ENCODE measurements at places on chromosomes 12 and 14.

- peak; percentile 63 for DNase-seq
Observed at GRCh38 chr12:44875417-44875953, 630 bp downstream of the NELL2 start.

- no peak for DNase-seq
Observed at GRCh38 chr12:108822497-108823205, 34.7 kb downstream of the SSH1 start.

GRCh38 chr12:115891556-115892164 is 385.8 kb downstream of the MED13L start:
- DNase-seq, result peak; percentile 94

GRCh38 chr12:109872-110271 is 43.3 kb downstream of the IQSEC3 start:
- DNase-seq, result no peak

DNA sequence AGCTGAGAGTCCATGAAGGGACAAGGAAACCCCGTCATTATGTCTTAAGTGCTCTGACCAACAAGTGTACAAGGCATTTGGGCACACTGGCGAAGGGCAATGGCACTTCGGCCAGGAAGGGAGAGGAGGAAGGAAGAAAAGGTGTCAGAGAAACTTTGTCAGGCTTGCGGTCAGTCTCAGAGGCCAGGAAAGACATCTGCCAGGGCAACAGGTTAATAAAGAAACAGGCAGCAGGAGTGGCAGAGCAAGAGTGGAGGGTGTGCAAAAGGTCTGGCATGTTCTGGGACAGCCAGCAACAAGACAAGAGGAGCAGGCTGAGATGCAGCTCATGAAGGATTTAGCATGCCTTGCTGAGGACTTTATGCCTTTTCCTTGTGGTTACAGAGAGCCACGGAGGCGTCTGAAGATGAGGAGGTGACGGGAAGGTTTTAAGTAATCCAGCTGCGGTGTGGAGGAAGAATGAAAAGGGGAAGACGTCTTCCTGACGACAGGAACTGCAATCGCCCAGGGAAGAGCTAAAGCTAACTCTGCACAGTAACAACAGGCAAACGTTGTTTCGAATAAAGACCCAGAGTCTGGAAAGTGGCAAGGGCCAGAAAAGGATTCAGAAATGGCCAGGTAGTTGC is 13.1 kb downstream of the APPL2 start:
- DNase-seq, result no peak

GRCh38 chr14:38528582-38528981 is 272.7 kb upstream of the CLEC14A start:
- no peak for DNase-seq

GRCh38 chr14:32381869-32382268 is 52.8 kb downstream of the AKAP6 start:
- DNase-seq, result no peak

GRCh38 chr12:32000373-32001005 is 41.3 kb downstream of the RESF1 start:
- DNase-seq, result no peak

GRCh38 chr14:81311141-81311540 is 89.0 kb downstream of the STON2 start:
- no peak for DNase-seq

DNA sequence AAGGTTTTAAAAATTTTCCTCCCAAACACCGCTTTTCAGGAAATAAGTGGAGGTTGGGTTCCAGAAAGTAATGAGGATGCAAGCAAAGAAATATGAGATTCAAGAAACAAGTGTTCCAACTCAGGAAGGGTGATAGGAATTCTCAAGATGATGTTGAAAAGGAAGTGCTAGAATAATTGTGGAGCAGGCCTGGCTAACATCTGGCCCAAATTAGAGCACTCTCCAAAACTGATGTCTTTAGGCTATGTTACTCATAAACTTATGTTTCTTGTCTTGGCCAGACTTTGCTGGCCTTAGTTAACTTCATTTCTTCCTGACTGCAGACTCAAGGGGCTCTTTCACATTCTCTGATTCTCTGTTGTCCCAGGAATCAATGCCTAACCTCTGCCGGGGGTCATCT is 116.3 kb downstream of the TMTC3 start:
- no peak for DNase-seq

GRCh38 chr12:24424889-24425600 is 475.6 kb upstream of the SOX5 start:
- no peak for DNase-seq

DNA sequence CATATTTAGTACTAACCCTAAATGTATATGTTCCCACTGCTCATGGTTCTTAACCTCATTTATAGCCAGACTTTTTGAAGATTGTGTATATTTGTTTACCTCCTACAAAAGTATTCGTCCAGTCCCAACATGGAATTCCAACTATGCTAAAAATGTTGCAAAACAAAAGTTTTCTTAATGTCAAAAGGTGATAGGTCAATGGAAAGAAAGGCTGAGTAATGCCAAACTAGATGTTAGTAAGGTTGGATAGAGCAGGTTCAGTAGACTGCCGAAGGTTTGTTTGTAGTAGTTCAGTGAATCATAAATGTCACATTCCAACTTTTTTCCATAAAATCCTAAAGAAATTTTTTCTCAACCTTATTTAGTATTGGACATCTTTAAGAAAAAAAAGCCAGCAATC is 874.5 kb downstream of the FLRT2 start:
- no peak for DNase-seq

DNA sequence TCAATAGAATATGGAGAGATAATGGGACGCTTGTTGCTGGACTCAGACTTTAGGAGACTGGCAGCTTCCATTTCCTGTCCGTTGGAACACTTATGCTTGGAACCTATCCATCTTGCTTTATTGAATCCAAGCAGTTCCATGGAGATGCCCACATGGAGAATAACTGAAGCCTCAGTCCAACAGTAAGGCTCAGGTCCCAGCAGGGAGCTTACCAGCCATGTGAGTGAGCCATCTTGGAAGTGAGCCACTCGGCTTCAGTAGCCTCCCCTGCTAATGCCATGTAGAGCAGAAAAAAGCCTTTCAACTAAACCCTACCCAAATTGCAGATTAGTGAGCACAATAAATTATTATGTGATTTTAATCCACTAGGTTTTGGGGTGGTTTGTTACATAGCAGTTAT is 538.8 kb upstream of the STXBP6 start:
- DNase-seq, result no peak

- DNase-seq, result no peak
Observed at GRCh38 chr12:79886917-79887519, 47.9 kb downstream of the PPP1R12A start.

DNA sequence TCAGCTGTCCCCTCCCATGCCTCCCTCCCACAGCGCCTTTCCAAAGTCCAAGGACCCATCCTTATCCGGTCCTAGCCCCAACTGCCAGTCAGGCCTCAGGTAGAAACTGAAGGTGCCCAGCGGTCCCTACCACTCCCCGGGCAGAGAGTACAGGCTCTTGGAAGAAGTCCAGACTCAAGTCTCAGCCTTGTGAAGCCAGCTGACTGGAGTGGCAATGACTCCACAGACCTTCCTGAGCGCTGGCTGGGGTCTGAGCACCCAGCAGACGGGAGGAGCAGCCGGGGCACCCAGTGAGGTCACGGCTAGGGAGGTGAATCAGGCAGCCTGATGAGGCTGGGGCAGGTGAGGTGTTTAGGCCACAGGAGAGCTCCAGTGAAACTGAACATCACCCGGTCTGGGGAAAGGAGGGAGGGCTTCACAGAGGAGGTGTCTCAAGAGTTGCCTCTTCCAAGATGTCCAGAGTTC is 60.0 kb downstream of the ITPK1 start:
- DNase-seq, result no peak

- DNase-seq, result no peak
Observed at GRCh38 chr14:90720336-90720735, 95.9 kb downstream of the TTC7B start.

- no peak for DNase-seq
Observed at GRCh38 chr12:104410786-104411185, 46.0 kb upstream of the CHST11 start.

Measured in islet precursor cell (in vitro differentiated cells).